ENCODE measurements at places on chromosomes 16 and 17.
A peak's percentile ranks its signal among the peaks of the same experiment; 100 is the strongest.

DNA sequence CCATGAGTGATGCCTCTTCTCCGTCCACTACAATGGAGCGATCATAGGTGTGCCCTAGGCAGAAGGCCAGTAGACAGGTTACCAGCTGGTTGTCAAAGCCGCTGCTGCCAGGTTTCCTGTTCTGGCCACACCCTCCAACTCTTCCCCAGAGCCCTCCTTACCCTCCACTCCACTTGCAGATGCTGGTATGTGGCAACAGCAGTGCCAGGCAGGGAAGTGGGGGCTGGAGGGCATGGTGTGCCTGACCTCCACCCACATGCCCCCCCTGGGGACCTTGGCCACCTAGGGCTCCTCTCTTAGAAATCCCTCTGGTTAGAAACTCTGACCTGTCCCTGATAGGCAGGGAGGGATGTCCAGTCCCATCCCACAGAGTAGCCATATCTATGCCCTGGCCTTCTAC is 1.5 kb downstream of the RRAD start:
- no peak for DNase-seq

- DNase-seq: no peak
Measured at GRCh38 chr16:58266336-58266735, 28.5 kb downstream of the PRSS54 start.

- DNase-seq: no peak
Measured at GRCh38 chr16:56478281-56479049, 27.1 kb downstream of the OGFOD1 start.

- peak; percentile 64 for DNase-seq
Measured at GRCh38 chr17:39867880-39868553, at the start of gene ZPBP2. Gene ZPBP2, plus strand, starts transcription at chr17:39868202. Its CDS starts 153 bp downstream, at chr17:39868355.

- DNase-seq: no peak
Measured at GRCh38 chr16:30532285-30533145, 2.1 kb downstream of the ZNF747 start.

GRCh38 chr16:425082-425718 is at the start of gene RAB11FIP3:
Gene RAB11FIP3, plus strand, starts transcription at chr16:425649. Its CDS starts 358 bp downstream, at chr16:426007.
- DNase-seq: peak; percentile 86

DNA sequence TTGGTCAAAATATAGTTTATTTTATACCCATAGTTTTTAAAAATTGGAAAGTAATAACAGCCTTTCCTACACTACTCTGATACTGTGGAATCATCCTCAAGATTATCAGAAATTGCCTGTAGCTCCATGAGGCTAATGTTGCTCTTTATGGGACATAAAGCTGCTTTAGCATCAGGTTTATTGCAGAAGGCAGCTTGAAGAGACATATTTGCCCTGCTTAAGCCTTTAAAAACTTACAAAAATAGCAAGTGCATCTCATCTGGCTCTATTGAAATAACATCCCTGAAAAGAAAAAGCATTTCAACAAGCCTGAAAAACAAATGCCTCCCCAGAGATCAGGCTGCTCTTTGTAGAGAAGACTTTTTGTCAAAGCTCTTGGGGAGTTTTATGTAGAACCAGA is 142.9 kb upstream of the MON1B start:
- no peak for DNase-seq

GRCh38 chr17:3723556-3724377 is at the start of gene HASPIN:
Gene HASPIN, plus strand, starts transcription at chr17:3723903. Its CDS starts 33 bp downstream, at chr17:3723936.
- DNase-seq: peak; percentile 93

DNA sequence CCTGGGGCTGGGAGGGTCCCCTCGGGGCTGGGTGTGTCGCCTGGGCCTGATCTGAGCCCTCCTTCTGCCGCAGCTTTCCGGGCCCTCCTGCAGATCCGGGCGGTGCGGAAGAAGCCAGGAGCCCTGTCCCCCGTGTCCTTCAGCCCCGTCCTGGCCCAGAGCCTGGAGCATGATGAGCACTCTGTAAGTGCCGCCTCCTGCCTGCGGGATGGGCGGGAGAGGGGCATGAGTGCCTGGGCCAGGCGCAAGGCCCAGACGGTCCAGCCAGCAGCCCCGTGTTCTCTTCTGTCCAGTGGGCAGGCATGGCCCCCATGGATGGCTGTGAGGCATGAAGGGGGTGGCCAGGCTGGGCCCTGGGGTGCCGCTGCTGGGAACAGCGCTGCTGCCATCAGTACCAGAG is 16.0 kb upstream of the NUDT16L1 start:
- no peak for DNase-seq

DNA sequence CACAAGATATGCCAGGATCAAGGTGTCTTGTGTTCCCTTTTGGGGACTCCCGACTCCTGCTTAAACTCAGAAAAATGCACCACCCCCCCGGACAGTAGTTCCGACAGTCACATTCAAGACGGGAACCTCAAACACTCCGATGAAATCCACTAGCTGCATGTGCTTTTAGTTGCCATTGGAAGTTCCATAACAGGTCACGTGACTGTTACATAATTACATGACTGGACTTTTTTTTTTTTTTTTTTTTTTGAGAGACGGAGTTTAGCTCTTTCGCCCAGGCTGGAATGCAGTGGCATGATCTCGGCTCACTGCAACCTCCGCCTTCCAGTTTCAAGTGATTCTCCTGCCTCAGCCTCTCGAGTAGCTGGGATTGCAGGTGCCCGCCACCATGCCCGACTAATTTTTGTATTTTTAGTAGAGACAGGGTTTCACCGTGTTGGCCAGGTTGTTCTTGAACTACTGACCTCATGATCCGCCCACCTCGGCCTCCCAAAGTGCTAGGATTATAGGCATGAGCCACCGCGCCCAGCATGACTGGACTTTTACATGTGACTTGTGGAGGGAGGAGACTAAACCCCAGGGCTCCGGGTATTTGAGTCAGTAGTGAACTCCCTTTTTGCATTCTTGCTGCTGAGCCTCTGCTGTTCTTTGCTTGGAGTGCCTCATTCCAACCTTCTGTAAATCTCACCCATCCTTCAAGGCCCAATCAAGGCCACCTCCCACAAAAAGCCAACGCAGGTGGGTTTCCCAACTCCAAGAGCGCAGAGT is 1.6 kb downstream of the SIRT7 start:
- no peak for DNase-seq

DNA sequence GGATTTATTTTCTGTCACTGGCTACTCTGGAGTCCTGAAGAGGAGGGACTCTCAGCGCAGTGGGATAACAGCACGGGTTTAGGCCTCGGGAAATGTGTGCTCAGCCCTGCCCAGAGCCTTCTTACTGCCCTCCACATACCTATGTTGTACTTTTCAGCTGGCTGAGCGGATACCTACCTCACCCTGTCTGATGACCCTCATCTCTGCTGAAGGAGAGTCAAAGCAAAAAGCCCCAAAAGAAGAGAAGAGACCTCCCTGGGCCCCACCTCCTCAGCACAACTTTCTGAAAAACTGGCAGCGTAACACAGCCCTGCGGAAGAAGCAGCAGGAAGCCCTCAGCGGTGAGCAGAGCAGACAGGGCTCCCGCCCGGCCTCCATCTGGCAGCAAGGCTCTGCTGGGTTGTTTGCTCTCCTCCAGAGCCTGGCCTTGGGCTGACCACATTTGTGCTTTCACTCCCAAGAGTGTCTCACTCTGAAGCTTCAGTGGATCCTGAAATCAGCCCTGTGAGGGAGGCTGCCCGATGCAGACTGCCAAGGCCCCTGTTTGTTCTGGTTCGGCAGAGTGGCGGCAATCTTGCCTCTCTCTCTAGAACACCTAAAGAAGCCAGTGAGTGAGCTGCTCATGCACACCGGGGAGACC is 10.3 kb downstream of the MYCBPAP start:
- DNase-seq: no peak

DNA sequence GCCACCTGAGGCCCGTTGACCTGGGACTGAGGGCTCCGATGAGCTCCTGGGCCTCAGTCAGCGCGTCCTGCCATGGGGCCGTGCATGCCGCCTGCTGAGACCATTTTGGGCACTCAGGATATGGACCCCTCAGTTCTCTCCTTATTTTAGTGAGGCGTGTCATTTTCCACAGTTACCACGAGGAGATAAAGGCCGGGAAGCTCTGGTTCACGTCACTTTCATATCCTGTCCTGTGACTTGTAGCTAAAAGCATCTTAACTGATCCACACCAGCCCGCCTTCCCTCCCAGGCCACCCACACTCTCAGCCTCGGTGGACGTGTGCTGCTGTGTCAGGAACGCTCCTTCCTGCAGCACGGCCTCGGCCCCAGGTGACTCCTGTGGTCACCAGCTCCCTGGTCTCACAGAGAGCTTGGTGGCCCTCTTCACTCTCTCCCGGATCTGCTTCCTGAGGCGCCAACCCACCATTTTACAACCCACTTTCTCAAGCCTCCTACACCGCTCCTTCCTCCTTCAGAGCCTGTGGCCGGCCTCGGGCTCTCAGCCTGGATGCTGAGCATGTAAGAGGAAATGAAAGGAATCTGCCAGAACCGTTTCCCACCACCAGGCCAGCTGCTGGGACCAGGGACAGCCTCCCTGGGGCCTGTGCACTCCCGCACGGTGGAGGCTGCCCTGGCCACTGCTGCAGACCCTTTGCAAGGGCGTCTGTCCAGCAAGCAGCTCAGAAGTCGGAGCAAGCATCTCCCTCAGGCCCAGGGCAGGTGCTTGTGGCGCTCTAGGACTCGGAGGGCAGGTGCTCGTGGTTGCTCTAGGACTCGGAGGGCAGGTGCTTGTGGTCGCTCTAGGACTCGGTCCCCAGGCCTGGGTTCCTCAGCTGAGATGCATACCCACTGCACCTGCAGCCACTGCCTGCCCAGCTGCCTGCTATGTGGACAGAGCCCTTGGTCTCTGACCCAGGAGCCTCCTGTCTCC is 23.9 kb upstream of the FASN start:
- DNase-seq: no peak

DNA sequence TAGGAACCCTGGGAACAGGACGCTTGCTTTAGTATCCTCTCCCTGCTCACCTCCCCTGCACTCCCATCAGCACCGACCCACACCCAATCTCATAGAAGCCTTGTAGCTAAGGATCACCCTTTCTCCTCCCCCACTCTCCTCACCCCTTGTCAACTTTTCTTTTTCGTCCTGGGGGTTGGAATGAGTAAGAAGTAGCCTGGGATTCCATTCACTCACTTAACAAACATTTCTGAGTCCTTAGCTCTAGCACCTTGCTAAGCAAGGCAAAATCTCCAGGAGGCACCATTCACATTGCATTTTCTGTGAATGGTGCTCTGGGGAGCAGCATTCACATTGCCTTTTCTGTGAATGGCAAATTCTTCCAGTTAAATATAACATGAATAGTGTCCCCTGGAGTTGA is 1.1 kb upstream of the PGAP3 start:
- DNase-seq: no peak

GRCh38 chr16:22216191-22216831 is 10.2 kb downstream of the EEF2K start:
- no peak for DNase-seq

DNA sequence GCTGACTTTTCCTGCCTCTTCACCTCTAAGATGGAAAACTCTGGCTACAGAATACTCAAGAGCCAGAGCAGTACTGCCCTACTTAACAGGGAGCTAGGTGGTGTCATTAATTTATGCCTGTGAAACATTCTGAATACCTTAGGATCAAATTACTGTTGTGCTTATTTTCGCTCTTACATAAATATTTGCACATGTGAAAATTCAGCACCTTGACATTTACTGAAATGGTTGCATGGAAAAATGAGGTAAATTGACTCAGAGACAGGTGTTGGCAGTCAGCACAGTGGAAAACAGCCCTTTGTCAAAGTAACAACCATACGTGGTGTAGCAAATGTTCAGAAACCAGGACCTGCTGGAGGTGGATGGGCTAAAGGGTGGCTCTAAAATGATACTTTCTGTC is 193.6 kb downstream of the CDH8 start:
- no peak for DNase-seq

GRCh38 chr17:61048376-61049106 is 351.1 kb upstream of the TBX2 start:
- DNase-seq: no peak

- no peak for DNase-seq
Measured at GRCh38 chr16:57634171-57634570, 5.7 kb downstream of the ADGRG1 start.

DNA sequence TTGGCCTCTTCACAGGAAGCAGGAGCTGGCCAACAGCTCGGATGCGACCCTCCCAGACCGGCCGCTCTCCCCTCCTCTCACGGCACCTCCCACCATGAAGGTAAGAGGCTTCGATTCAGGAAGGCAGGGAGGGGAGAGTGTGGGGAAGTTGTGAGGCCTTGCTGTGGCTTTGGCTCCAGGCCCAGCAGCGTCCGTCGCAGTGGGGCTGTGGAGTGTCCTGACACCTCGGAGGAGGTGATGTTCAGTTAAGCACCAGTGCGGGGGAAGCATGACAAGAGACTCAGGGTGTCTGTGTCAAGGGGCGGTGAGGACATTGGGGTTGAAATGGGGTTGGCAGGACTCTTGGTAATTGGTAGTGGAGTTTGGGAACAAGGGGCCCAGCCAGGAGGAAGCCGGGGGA is 109.0 kb downstream of the RAP1GAP2 start:
- DNase-seq: no peak

- DNase-seq: no peak
Measured at GRCh38 chr16:82313754-82314153, 143.7 kb upstream of the MPHOSPH6 start.

DNA sequence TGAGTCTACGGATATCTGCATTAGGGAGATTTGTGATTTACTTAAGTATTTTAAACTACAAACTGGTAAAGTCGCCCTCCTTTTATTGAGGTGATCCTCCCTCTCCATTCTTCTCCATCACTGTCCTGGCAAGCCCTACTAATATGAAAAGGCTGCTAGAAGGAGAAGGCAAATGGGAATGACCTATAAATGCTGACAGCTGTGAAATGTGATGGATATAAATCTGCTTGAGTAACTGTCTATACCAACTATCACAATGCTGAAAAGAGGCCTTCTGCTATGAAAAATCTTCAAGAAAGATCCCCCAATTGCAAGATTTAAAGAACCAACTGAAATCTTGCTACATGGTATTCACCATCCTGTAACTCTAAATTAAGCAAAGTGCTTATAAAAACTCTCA is 15.5 kb downstream of the DNAJC7 start:
- no peak for DNase-seq

DNA sequence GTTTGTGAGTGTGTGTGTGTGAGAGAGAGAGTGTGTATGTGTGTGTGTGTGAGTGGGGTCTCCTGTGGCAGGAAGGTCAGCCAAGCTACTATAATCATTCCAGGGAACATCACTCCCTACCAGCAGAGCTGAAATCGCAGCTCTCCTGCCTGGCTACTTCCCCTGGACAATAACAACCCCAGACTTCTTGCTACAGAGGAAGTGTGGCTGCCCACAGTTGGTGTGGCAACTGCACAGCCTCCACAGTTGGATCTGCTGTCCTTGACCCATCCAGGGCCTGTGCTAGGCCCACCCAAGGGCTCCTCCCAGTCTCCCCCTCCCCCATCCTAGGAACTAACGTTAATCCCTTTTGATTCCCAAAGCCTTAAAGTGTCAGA is 1.5 kb downstream of the SLC13A5 start:
- no peak for DNase-seq

- no peak for DNase-seq
Measured at GRCh38 chr17:69086641-69087040, 25.9 kb upstream of the ABCA9 start.

Data from activated CD4-positive, alpha-beta memory T cell treated with anti-CD3 and anti-CD28 coated beads, Interleukin-2, amount 10 ng/mL, durations not matched to agents 7 days and 5 days (primary cell).